Stimulated activated naive CD4-positive, alpha-beta T cell (primary cell): ENCODE measurements at places on chromosomes 4 and X.

DNA sequence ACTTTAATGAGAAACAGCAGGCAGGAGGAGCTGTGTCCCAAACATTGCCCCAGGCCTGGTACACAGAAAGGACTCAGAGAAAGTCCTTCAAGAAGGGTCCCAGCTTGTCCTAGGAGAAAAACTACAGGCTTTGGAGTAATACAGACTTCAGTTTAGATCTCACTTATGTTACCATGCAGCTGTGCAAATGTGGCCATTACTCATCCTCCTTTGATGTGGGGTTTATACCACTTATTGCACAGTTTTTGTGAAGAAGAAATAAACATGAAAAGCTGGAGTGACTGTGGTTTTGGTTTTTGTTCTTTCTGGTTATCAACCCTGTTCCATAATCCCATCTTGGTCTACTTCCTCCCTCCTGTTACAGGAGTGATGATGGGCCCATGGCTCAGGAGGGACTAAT is 8.1 kb upstream of the CYTL1 start:
- no peak for DNase-seq

GRCh38 chrX:15160558-15161095 is 109.3 kb downstream of the ASB9 start:
- no peak for DNase-seq

- no peak for DNase-seq
Observed at GRCh38 chr4:7210824-7211223, 18.5 kb downstream of the SORCS2 start.

DNA sequence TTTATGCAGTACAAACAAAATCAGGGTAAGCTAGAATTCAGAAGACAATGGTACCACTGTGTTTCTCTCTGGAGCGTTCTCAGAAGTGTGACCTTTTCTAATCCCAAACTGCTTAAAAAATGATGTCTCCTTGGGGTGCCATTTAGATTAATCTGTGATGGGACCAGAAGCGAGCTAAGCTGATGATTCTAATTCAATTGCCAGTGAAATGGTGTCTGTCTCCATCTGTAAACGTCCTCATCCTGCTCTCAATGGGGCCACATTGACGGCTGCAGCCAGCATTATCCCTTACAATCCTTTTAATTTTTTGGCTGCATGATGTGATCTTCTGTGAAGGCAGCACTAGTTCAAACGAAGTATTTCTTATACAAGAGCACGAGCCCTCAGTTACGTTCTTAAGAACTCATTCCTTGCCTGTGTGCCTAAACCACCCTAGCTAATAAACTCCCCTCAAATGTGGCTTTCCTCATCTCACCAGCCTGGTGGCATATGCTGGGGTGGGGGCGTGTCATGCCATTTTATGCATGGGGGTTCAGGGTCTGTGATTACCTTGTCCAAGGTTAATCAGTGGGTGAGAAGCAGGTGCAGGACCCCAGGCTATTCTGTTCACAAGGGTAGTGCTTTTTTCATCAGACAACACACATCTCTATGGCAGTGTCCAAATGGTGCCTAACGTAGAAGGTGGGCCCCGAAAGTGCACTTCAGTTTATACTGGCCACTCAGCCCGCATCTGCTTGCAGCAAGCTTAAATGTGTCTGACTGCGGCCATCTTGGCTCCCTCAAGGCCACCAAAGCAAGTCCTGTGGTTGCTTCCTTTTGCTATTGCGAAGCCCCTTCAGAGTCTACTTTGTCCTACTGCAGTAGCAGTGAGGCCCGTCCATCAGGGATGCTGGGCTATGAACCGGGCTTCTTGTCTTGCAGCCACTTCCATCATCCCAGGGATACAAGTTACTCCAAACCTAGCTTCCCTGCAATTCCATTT is 45.7 kb upstream of the SLC2A9 start:
- DNase-seq, result no peak

- DNase-seq, result no peak
Observed at GRCh38 chrX:44943007-44943406, 70.0 kb downstream of the KDM6A start.

GRCh38 chr4:96120206-96120605 is 280.3 kb downstream of the PDHA2 start:
- DNase-seq, result no peak

DNA sequence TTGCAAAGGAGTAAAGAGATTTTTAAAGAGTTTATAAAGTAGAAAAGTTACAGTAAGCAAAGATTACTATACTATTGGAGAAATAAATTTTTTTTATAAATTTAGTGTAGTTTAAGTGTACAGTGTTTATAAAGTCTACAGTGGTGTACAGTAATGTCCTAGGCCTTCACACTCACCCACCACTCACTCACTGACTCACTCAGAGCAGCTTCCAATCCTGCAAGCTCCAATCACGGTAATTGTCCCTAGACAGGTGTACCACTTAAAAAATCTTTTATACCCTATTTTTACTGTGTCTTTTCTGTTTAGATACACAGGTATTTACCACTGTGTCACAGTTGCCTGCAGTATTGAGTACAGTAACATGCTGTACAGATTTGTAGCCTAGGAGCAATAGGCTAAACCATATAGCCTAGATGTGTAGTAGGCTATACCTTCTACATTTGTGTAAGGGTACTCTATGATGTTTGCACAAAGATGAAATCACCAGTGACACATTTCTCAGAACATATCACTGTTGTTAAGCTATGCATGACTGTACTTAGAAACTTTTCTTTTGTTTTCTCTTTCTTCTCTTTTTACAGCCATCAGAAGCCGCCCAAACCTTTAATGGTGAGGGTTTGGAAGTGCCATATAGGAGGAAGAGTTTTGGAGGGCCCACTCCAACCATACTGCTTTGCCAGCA is 11.8 kb upstream of the SH3RF1 start:
- DNase-seq, result no peak

- no peak for DNase-seq
Observed at GRCh38 chrX:84187533-84188319, at the start of gene RPS6KA6. Gene RPS6KA6 (minus strand): TSS chrX:84188199. CDS start chrX:84187899, 300 bp downstream.

DNA sequence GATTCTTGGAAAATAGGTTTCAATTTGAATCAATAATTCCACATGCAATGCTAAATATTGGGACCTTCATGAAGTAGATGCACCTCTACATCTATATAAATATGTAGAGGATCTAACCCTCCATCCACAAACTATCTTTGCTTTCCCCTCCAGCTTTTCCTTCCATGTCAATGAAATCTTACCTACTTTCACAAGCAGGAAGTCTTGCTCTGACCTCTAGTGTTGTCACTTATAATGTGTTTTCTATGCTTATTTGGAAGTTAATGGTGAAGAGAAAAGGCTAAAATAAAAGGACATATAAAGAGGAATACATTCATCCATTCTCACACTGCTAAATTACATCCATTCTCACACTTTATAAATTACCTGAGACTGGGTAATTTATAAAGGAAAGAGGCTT is 472.7 kb upstream of the DIAPH2 start:
- DNase-seq, result no peak

GRCh38 chr4:173835903-173836302 is 305.9 kb upstream of the HAND2 start:
- no peak for DNase-seq

DNA sequence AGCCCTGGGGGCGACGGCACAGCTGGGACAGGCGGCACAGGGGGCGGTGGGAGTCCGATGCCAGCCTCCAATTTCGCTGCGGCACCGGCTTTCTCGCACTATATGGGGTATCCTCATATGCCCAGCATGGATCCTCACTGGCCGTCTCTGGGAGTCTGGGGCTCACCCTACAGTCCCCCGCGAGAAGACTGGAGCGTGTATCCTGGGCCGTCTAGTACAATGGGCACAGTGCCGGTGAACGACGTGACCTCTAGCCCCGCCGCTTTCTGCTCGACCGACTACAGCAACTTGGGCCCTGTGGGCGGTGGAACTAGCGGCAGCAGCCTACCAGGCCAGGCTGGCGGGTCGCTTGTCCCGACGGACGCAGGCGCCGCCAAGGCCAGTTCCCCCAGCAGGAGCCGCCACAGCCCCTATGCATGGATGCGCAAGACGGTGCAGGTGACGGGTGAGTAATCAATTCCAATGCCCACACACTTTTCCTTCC is 500 bp downstream of the CDX4 start:
- no peak for DNase-seq

DNA sequence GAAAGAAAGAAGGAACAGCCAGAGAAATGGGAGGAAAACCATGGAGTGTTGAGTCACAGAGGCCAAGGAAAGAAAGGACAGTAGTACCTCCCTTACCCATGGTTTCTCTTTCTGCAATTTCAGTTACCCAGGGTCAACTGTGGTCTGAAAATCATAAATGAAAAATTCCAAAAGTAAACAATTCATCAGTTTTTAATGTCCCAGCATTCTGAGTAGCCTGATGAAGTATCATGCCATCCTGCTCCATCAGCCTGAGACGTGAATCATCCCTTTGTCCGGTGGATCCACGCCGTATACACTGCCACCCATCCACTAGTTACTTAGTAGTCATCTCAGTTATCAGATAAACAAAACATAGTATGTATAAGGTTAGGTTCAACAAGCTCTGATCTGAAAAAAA is 114.2 kb downstream of the COMMD8 start:
- no peak for DNase-seq

- DNase-seq, result no peak
Observed at GRCh38 chrX:44843318-44843702, 511 bp upstream of the DUSP21 start.

DNA sequence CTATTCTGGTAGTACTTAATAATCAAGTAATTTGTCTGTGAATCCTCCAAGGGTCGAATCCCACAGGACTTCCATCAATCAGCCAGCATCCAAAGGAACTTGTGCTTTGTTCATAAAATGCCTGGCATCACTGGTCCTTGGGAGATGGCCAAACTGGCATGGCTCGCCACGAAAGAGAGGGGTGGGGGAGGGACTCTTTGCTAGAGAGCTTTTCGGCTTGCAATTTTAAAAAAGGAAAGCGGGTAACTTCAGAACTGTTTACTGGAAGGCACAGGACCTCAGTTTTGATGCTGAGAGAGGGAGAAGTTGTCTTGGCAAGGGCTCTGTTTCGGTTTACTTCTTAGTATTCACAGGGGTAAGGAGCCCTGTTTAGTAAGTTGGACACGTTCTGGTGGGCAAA is 79.4 kb upstream of the FHL1 start:
- no peak for DNase-seq

GRCh38 chrX:97863261-97863660 is 979.6 kb downstream of the RPA4 start:
- no peak for DNase-seq

DNA sequence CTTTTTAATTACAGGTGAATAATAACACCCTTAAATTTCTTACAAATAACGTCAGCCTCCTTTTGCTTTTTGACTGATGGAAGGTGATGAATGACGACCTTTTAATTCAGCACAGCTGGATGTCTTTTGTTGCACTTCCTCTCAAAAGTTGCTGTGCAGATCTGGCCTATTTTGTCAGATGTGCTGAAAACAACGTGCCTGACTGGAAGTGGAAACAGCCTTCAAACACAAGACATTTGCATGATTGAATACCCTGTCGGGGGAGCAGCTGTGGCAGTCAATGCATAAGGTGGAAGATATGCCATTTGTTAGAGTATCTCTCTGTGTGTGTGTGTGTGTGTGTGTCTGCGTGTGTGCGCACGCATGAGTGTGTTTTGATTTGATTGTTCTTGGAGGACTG is 579.7 kb downstream of the SPRY1 start:
- DNase-seq, result no peak

DNA sequence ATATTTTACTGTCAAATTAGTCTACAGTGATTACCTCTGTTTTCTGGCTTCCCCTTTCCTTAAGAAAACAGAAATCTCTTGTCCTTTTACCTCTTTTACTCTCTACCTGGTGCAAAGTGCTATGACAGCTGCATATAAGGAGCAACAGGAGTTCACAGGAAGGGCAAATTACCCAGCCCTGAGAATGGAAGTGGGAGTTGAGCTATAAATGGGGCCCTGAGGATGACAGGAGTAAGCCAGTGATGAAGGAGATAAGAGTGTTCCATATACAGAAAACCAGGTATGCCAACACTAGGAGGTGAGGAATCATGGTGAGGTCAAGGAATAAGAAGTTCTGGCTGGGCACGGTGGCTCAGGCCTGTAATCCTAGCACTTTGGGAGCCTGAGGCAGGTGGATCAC is 4.5 kb upstream of the HSD17B13 start:
- no peak for DNase-seq

DNA sequence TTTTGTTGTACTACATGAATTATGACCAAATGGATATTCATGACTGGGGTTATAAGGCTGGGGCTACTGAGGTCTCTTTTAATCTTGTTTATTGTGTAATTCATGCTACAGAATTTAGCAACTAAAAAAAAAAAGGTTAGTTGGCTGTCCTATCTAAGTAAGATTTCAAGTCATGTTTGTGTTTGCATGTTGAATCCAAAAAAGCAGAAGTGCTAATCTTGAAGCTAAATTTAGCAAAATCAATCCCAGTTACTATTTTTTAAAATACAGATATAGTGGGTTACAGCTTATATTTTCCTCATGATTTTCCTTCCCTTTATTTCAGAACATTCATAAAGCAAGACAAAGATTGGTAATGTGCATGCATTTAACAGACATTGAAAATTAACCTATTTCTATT is 19.4 kb downstream of the MTMR1 start:
- DNase-seq, result no peak

DNA sequence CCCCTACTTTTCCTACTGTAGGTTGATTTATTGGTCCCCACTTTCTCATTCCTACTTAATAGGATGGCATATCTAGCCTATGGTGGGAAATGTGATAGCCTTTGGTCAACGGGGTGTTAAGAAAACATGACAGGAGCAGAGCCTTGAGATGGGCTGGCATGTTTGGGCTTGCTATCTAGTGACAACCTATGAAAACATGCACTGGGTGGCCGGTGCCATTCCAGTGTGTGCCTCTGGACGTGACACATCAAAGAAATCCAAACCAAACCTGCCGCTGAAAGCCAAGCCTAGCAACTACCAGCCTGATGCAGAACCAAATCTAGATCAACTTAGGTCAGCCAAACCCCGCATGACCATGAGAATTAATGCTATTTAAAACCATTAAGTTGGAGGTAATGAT is 317.6 kb downstream of the DMD start:
- no peak for DNase-seq

DNA sequence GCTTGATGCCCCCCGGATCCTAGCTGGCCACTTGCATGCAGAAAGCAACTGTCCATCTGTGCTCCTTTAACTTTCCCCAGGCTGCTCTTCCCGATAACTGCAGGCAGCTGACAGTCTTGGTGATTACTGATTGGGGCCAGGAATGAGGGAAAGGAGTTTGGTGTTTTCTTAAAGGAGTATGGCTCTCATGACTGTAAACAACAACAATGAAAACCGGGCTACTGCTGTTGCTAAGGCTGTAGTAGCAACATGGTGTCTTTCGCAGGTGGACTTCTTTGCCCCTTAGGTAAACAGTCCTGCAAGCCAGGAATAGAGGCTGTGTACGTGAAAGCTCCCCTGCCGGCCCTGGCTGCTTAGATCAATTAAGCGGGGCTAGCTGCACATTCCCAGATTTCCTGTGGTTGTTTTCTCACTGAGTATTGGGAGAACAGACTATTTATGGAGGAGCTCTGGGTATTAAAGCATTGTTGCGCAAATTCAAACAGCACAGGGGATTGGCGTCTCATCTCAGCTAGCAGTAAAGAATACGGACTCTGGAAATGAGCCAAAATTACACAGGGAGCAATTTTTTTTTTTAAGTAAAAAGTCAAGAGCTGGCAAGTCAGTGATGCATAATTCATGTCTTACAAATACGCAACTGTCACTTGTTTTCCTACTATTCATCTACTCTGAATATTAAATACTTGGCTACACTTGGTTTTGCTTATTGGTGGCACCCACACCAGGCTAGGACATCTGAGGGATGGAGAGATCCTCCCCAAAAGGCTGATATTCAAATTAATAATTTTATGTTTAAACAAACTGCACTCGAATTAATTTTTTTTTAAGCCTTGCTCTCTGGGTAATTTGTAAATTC is 61.6 kb upstream of the NAP1L5 start:
- DNase-seq, result no peak

- DNase-seq, result no peak
Observed at GRCh38 chrX:18674417-18674787, 2.5 kb upstream of the RS1 start.
